ENCODE measurements at places on chromosomes 5 and 9.

- DNase-seq, result no peak
Observed at GRCh38 chr5:74502479-74502950, 138.0 kb downstream of the ENC1 start.

- no peak for DNase-seq
Observed at GRCh38 chr5:61307191-61307590, 24.9 kb upstream of the ZSWIM6 start.

DNA sequence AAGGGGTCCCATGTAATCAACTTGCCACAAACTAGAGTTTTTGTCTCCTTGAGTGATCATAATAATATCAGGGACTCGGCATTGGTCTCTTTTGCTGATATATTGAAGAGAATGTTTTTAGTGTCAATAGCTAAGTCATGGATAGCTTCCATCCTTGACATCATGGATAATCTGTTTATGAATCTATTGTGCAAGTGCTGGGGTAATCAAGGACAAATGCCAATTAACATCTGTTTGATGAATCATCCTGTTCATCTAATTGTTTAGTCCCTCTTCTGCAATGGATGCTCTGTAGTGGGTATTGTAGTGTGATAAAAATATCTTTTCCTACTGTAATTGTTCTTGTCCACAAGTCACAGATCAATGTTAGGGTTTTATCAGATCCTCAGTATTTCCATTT lies 607.5 kb upstream of the SEMA6A start:
- no peak for DNase-seq

GRCh38 chr5:41955432-41956024 lies 30.4 kb downstream of the FBXO4 start:
- DNase-seq, result no peak

- no peak for DNase-seq
Observed at GRCh38 chr5:102627315-102627714, 127.8 kb upstream of the PAM start.

- no peak for DNase-seq
Observed at GRCh38 chr9:37408933-37409710, 13.4 kb upstream of the GRHPR start.
